ENCODE measurements at places on chromosomes 3 and 15.

DNA sequence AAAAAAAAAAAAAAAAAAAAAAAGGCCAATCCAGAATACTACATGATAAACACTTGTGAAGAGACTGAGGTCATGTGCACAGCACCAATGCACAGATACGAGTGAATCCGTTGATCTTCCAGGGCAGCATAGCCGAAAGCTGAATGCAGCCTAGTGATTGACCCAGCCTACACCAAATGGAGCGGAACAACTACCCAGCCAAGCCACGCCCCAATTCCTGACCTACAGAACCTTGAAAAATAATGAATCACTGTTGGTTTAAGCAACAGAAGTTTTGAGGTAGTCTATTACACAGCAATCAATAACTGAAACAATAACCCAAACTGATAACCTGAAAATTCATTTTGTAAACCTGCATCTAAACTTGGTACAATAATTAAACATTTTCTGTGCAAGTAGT lies 361.0 kb downstream of the FHIT start:
- DNase-seq, result no peak

- no peak for DNase-seq
Measured at GRCh38 chr3:55454611-55455010, 32.5 kb downstream of the WNT5A start.

DNA sequence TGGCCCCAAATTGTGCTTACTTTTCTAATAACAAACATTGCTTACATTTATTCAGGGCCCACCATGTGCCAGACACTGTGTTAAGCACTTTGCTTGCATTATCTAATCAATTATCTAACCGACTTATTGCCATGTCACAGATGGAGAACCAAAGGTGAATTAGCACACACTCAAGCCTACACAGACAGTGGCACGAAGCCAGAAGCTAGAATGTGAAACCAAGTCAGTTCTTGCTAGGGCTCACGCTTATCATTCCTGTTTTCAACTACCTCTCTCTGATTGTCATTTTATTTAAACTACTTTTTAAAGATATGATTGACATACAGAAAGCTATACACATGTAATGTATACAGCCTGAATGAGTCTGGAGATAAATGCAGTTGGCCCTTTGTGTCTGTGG lies 215.7 kb upstream of the CFAP20DC start:
- no peak for DNase-seq

GRCh38 chr15:58934114-58934447 lies 602 bp upstream of the SLTM start:
- DNase-seq, result no peak

DNA sequence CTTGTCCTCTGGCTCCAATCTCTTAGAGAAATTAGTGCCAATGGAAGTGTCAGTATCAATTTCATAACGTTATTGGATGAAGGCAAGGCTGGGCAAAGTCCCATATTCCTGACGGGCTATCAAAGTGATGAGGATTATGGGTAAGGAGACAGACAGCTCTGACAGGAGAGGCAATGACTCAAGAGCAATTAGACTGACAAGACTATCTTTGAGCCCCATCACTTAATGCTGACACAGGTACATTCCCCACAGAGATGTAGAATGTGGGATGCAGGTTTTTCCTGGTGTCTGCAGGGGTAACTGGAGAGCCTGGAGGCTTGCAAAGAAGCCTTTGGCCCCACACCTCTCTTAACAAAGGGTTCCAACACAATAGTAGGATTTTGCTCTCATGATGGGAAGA lies 208.3 kb downstream of the NTRK3 start:
- DNase-seq, result no peak

DNA sequence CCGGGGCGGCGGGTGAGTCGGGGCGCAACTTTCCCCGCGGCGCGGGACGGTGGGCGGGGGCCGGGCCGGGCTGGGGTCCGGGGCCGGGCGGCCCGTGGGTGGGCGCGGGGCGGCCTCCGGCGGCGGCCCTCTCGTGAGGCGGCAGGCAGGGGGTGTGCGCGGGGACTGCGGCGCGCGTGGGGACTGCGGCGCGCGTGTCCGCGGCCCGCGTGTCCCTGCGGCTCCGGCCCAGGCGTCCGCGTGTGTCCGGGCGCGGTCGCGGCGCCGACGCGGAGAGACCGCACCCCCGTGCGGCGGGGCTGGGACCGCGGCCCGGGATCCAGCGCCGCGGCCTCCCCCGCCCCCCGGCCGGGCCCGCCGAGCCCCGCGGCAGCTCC lies 349 bp downstream of the PLXNA1 start:
- peak; percentile 70 for DNase-seq

GRCh38 chr3:112736805-112737566 lies 96.0 kb upstream of the CCDC80 start:
- DNase-seq, result no peak

GRCh38 chr3:21528291-21528995 lies 222.6 kb downstream of the ZNF385D start:
- DNase-seq, result no peak

DNA sequence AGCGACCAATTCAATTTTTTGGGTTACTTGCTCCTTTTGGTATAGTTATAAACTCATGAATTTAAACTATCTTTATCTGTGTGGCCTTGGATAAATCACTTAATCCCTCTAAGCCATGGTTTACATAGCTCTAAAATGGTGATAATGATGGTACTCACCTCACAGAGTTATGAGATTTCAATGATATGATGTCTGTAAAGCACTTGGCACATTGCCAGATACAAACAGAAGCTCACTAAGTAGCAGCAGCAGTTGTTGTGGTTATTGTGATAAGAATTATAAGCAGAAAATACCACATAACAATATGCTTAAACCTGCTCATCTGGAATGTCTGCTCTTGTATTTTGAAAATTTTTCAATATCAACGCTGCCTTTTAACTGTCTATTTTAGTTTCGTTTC lies 185.1 kb upstream of the SNTN start:
- no peak for DNase-seq

DNA sequence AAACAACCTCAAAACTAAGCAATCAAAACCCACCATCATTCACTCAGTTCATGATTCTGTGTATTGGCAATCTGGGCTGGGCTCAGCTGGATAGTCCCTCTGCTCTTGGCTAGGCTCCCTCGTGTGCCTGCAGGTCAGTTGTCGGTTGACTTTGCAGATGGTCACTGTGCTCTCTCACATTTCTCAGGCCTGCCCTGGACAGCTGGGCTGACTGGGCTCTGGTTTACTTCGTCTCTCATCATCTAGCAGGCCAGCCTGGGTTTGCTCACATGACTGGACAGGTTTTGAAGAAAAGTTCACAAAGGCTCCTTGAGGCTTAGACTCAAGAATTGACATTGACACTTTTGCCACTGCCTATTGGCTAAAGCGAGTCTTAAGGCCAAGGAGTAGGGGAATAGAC lies 105.0 kb upstream of the CTNNB1 start:
- no peak for DNase-seq

- DNase-seq, result no peak
Measured at GRCh38 chr3:172319595-172319994, 128.7 kb downstream of the GHSR start.

Data from AG20443 (cell line).